GM13977 (cell line): ENCODE measurements at places on chromosomes 6 and 20.

GRCh38 chr6:91965872-91966271, 1379.0 kb upstream of the MAP3K7 start:
- no peak for DNase-seq

DNA sequence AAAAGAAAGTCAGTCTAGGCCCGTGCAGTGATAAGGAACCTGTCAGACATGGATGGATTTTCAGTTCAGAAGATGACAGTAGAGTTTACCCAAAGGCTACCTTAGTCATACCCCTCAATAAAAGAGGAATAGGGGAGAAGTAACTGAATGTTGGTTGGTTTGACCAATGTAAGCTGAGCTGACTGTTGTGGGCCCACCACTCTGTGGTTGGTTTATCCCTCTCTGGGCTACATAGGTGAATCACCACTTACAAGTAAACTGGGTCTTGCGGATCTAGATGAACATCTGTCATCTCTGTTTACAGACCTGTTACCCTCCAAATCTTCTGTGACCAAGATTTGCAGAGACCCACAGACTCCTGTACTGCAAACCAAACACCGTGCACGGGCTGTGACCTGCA, 37.2 kb upstream of the MYLK2 start:
- DNase-seq: no peak

- DNase-seq: no peak
Observed at GRCh38 chr6:3755637-3756545, 4.4 kb upstream of the PXDC1 start.

- DNase-seq: no peak
Observed at GRCh38 chr20:10304471-10305046, 85.9 kb downstream of the SNAP25 start.

DNA sequence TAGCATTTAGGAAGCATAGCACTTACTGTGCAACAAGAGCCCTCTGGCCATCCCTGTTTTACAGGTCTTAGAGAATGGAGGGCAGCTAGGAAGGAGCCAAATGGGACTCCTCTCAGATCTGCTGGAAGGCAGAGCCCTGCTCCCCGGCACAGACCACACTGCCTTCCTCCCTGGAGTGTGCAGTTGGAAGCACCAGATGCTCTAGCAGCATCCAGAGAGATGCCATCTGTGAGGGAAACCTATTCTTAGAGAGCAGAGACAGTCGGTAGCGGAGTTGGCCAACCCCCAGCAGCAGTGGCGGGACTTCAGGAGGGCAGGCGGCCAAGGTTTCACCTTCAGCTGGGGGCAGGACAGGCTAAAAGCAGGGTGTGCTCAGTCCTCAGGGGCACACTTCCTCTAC, 16.7 kb upstream of the E2F1 start:
- DNase-seq: no peak

DNA sequence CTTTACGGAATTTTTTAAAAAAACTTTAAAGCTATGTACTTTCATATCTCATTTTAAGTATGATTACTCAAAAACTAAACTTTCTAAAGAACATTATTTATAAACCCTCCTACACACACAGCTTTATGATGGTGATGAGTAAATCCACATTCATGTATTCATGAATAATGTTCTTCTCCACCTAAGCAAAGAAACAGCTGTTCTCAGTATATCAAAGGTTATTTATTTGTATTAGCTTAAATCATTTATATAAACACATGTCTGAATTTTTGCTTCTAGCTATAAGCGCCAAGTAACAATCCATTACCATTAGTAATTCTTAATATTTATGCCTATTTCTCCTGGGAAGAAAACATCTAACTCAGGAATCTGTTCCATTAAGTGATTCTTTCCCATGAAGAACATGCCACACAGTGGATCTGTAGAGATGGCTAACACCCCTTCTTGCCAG, 63.3 kb downstream of the SMLR1 start:
- no peak for DNase-seq

GRCh38 chr20:32917191-32917950, 58.6 kb downstream of the EFCAB8 start:
- peak; percentile 3 for DNase-seq

DNA sequence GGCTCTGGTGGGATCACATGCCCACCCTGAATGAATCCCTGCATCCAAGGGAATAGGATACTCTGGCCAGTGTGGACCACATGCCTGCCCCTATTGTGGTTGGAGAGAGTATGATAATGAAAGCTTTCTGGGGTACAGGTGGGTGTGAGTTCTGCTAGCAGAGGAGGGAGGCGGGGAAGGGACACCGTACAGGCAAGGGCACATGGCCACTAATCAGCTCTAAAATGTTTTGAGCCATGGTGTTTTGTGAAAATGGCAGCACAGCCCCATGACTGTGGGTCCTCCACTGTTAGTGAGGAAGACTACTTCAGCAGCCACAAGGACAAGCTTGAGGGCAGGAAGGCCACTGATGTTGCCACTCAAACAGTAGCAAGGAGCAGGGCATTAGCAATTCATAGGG, 11.9 kb upstream of the DHX35 start:
- no peak for DNase-seq

DNA sequence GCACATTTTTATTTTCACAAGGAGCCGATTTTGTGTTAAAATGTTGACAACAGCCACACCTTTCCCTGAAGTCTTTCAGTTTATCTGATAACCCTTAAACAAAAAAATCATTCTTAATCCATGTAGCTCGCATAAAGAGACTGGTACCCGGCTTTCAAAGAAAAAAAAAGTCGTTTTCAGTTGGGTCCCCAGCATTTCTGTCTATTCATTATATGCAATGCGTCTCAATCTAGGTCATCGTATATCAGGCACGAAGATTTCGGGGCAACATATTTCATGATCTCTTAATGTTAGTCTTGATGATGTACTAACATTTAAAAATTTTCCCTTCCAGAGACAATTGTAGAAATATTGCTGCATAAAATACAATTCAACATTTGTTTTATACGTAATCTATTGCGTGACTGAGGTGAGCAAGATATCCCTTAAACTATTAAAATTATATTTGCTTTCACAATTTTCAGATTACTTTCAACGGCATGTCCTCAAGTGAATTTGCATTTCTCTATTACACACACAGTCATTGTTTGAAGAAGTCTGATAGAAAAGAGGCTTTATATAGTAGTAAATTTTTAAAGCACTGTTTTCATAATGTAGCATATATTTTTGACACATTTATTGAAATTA, 2.9 kb upstream of the TUBB2B start:
- DNase-seq: no peak

DNA sequence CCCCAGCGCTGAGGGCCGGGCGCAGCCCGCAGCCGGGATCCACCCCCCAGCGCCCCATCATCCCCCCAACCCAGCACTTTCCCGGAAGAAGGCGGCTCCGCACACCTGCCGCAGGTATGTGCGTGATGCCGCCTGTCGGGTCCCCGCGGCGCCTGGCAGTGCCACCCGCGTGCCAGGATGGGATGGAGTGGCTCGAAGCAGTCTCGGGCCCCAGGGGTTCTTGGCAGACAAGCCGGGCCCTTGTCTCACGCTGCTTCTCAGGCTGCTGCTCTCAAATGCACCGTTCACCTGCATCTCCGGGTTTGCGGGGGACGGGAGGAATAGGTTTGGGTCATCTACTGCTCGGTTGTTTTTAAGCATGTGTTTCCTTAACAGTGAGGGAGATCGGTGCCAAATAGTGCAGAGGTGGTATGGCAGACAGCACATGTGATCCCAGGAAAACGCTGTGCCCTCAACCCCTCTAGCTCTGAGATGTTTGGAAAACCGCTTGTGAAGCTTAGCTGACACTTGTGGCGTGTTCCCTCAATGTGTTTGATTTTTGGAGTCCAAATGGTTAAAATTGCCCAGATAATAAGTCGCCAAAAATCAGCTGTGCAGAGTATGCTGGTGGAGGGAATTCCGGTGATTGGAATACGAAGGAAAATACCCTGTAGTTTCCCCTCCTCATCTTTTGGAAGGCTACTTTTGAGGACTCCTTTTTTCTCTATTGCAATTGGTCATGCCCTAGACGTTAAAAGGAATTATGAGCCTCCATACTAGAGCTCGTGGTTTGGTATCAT, 926 bp downstream of the MYLIP start:
- DNase-seq: no peak

GRCh38 chr6:130158056-130158455, 64.7 kb downstream of the SAMD3 start:
- no peak for DNase-seq

- no peak for DNase-seq
Observed at GRCh38 chr20:45156713-45157112, 18.0 kb upstream of the PI3 start.

- DNase-seq: no peak
Observed at GRCh38 chr20:9616455-9616805, 102.0 kb downstream of the LAMP5 start.

- DNase-seq: no peak
Observed at GRCh38 chr6:113574147-113574546, 283.0 kb upstream of the MARCKS start.

GRCh38 chr6:168208854-168209253, 110.7 kb downstream of the DACT2 start:
- no peak for DNase-seq

- DNase-seq: no peak
Observed at GRCh38 chr6:24051942-24052589, 73.9 kb upstream of the NRSN1 start.

DNA sequence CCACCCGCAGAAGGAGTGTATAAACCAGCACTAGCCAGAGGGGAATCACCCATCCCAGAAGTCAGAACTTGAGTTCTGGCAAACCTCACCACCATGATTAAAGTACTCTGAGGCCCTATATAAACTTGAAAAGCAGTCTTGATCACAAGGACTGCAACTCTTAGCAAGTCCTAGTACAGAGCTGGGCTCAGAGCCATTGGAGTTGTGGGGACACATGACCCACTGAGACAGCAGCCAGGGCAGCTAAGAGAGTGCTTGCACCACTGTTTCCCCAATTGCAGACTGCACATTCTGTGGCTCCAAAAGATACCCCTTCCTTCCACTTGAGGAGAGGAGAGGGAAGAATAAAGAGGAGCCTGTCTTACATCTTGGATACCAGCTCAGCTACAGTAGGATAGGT, 4.7 kb upstream of the MCM9 start:
- DNase-seq: no peak

DNA sequence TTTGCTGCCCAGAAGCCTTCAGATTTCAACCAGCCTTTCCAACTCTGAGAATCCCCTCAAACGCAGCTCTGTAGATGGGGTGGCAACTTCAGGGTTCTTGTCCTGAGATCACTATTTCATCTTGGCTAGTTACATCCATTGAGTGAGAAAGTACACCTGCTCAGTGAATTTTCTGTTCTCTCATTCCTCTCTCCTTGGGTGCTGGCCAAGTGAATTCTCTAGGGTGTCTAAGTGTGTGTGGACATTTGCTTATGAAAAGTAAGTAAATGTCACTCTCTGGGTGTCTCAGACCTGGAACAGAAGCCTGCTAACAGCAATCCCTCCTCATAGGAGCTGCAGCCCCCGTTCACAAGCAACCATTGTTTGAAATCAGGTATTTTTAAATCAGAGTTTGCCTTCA, 3.8 kb downstream of the RIN2 start:
- no peak for DNase-seq

GRCh38 chr6:161479376-161479775, 205.5 kb upstream of the AGPAT4 start:
- no peak for DNase-seq

- no peak for DNase-seq
Observed at GRCh38 chr6:40543146-40543545, 44.0 kb downstream of the LRFN2 start.

GRCh38 chr6:41200296-41200900, 551 bp downstream of the TREML2 start:
- peak; percentile 41 for DNase-seq

- DNase-seq: no peak
Observed at GRCh38 chr6:5256952-5257351, 3.8 kb downstream of the LYRM4 start.

GRCh38 chr6:105135056-105135455, 44.8 kb downstream of the POPDC3 start:
- DNase-seq: no peak

DNA sequence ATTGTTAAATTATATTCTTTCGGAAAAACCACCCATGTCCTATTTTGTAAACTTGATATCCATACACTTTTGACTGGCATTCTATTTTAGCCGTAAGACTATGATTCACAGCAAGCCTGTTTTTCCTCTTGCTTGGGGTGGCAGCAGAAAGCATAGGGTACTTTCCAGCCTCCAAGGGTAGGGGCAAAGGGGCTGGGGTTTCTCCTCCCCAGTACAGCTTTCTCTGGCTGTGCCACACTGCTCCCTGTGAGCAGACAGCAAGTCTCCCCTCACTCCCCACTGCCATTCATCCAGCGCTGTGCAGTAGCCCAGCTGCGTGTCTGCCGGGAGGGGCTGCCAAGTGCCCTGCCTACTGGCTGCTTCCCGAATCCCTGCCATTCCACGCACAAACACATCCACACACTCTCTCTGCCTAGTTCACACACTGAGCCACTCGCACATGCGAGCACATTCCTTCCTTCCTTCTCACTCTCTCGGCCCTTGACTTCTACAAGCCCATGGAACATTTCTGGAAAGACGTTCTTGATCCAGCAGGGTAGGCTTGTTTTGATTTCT, 2.1 kb upstream of the ESR1 start:
- DNase-seq: no peak

DNA sequence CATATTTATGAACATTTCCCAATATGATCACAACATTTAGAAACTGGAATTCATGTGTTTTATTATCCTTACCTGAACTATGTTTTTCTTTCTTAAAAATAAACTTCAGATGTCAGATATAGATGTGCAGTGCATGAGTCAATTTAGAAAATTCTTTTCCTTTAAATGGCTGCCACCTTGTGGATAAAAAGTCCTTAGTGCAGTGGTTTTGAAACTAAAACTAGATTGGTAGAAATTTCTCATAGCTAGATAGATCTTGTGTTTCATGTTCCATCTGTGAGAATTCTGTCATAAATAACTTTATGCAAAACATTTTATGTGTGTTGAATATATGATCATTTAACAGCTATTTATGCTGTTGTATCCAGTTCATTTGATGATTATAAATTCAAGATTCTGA, 134.9 kb downstream of the KLHL32 start:
- DNase-seq: peak; percentile 68

GRCh38 chr20:56604673-56605072, 24.4 kb upstream of the TFAP2C start:
- no peak for DNase-seq

GRCh38 chr20:10670501-10671220, 3.1 kb downstream of the JAG1 start:
- DNase-seq: peak; percentile 80

GRCh38 chr20:54103067-54103761, 32.8 kb upstream of the BCAS1 start:
- peak; percentile 55 for DNase-seq

GRCh38 chr6:156883497-156884252, 106.5 kb downstream of the ARID1B start:
- DNase-seq: no peak
